ENCODE measurements at places on chromosomes 2 and 18. TPM values are rescaled to one million over a fixed set of nuclear protein-coding genes. Genes with fewer than 3 reads are reported as not detected.

DNA sequence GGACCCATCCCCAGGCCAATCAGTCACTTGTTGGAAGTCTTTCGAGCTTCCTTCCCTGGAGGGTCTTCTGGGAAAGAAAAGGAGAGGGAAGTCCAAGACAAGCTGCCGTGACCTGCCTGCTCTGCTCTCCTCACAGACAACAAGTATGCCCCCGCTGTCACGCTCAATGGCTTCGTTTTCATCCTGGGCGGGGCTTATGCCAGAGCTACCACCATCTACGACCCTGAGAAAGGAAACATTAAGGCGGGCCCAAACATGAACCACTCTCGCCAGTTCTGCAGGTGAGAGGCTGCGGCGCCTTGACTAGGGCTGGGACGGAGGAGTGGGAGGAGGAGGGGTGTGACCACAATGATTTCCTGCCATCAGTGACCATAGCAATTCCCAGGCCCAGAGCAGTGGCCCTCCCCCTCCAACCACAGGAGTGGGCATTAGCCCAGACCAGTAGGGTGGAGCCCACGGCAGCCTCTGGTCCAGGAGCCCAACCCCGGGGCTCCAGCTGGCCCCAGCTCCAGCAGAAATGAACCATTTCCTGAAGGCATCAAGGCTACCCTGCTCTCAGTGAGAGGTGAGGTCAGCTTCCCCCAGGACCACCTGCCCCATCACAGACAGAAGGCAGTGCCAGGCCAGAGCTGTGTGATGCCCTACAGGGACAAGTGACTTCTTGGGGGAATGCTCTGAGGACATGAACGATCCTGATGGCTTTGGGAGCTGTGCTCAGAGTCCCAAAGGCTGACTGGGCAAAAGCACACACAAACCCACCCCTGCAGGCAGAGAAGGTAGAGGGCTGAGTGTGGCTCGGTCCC, 223.1 kb downstream of the ATAD2B start:
- no peak for DNase-seq

- no peak for DNase-seq
These were observed 24.0 kb downstream of the CROCC2 start for GRCh38 chr2:240930096-240930630.

- no peak for DNase-seq
These were observed 99.0 kb upstream of the GRB14 start for GRCh38 chr2:164719996-164720941.

DNA sequence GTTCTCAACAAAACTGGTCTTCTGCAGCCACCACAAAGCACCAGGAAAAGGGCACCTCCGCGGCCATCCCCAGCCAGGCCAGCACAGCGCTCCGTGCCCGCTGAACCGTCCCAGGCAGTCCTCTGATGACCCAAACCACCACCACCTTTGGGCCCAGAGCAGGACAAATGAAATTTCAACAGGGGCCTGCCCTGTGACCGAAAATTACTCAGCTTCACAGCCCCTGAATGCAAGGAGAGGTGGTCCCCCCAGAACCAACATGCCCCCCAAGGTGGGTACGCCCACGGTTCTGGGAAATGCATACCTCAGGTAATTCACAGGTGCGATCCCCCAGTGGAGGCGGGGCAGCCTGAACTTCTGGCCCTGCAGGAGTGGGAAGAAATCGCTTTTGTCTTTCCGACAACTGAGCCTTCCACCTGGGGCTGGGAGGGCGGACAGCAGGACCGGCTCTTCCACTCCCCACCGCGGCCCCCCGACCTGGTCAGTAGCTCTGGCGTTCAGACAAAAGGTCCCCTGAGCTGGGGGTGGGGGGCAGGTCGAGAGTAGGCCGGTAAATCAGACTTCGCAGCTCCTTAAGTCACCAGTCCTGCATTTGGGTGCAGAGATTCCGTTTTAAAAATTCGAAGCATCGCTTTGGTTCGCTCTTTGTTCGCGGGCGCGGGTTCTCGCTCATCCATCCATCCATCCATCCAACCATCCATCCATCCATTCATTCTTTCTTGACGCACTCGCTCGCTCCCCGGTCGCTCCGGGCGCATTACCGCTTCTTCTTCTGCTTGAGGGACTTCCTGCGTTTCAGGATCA, 1.4 kb downstream of the ARL4C start:
- DNase-seq, result peak; percentile 17

GRCh38 chr2:240024766-240025165, 376 bp downstream of the NDUFA10 start:
- peak; percentile 18 for DNase-seq

DNA sequence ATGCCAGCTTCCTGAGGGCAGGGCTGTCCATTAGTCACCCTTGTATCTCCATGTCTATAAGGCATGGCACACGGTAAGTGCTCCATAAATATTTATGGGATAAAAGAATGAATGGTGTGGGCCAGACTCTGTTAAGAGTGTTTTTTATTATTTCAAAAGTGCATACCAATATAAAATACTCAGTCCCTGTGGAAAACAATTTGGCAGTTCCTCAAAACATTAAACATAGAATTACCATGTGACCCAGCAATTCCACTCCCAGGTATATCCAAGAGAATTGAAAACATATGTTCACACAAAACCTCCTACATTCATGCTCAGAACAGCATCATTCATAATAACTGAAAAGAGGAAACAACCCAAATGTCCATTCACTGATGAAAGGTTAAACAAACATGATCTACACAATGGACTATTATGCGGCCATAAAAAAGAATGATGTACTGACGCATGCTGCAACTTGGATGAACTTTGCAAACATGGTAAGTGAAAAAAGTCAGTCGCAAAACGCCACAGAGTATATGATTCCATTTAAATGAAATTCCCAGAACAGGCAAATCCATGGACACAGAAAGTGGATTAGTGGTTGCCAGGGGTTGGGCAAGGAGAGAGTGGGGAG, 69.1 kb upstream of the TCF7L1 start:
- DNase-seq, result no peak

GRCh38 chr2:60306267-60306861, 247.1 kb downstream of the BCL11A start:
- DNase-seq, result no peak

- DNase-seq, result no peak
These were observed 582.1 kb downstream of the ZEB2 start for GRCh38 chr2:143937723-143938350.

DNA sequence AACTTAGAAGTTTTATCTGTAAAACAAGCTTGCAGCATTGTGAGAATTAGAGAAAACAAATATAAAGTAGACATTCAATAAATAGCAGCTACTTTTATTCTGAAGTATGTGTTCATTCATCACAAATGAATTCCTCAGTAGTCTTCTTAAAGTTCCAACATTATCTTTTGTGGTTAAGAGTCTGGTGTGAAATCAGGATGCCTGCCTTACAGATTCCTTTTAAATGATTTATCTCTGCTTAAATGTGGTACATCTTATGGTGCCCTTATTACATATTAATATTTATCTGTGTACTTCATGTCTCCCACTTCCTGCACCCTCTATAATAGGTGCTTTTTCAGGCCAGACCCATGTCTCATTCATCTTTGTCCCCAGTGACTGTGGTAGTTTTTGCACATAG, 595.0 kb downstream of the STK39 start:
- DNase-seq, result no peak

DNA sequence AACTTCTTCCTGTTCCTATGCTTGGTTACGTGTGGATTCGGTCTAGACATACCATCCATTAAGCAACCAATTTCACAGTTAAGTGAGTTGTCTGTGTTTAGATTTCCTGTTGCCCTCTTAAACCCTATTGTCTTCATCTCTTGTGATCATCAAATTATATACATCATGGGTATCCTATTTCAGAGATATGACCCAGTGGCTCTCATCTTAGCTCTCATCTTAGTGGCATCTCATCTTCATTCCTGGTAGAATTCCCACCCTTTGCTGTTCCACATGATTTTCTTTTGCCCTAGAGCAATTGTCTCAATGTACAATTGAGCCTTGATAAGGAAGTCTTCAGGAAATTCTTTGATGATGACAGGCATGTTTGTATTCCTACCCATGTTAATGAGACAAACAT, 29.4 kb upstream of the FN1 start:
- DNase-seq, result peak; percentile 68

DNA sequence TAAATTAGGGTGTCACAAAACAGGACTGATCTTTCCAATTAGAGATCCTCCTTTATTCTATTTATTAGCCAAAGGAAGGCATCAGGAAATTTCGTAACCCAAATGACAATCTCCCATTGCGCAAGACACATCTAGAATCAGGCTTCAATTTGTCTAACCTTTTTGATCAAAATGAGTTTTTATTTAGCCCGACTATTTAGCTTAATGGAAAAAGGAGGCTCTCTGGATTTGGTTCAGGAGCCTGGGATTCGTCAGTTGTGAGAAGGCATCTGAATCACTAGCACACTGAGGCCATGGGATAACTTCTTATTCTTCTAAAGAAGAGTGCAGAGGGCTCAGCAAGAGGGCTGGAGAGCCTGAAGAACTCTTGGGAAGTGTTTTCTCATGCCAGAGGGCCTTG, 332.1 kb upstream of the ETAA1 start:
- DNase-seq, result no peak

- no peak for DNase-seq
These were observed 50.2 kb upstream of the BIN1 start for GRCh38 chr2:127157114-127157513.

- no peak for DNase-seq
These were observed 12.5 kb upstream of the REG1B start for GRCh38 chr2:79100285-79100684.

DNA sequence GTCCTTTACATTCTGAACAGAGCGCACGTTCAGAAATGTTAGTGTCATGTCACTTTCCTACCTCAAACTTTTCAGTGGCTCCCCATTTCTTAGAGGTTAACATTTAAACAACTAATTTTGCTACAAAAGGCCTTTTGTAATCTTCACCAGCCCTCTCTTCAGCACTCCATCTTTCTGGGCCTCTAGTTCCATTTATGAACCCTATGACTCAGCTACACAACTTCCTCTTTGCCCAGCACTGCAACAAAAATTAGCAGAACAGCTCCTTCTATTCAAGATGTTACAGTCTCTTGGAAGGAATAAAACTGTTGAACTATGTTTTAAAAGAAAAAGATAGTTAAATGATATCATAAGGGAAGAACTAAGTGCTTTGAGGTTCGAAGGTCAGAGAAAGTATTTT, 139.9 kb downstream of the VWC2L start:
- no peak for DNase-seq

DNA sequence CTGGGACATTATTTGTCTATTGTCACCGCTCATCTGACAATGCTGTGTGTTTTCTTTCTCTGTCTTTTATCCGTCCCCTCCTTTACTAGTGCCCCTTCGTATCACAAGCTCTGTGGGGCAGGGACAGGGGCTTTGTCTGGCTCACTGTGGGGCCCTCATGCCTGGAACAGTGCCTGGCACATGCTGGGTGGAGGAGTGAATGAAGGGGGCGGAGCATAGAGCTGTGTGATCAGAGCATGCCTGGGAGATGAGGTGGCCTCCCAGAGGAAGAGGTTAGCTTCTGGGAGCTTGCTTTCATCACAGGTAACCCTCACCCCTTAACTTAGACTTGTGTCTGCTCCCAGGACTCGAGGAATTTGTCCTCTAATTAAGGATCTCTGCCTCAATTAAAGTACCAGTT, 16.4 kb downstream of the MTCL1 start:
- DNase-seq, result peak; percentile 49

GRCh38 chr2:75518638-75519465, 41.9 kb downstream of the EVA1A start:
- DNase-seq, result no peak

- DNase-seq, result no peak
These were observed 321.6 kb downstream of the STK39 start for GRCh38 chr2:167925758-167926157.

- no peak for DNase-seq
These were observed 92.0 kb downstream of the NDUFA10 start for GRCh38 chr2:239932881-239933735.

GRCh38 chr18:47191961-47192360, 15.8 kb upstream of the IER3IP1 start:
- DNase-seq, result peak; percentile 55

DNA sequence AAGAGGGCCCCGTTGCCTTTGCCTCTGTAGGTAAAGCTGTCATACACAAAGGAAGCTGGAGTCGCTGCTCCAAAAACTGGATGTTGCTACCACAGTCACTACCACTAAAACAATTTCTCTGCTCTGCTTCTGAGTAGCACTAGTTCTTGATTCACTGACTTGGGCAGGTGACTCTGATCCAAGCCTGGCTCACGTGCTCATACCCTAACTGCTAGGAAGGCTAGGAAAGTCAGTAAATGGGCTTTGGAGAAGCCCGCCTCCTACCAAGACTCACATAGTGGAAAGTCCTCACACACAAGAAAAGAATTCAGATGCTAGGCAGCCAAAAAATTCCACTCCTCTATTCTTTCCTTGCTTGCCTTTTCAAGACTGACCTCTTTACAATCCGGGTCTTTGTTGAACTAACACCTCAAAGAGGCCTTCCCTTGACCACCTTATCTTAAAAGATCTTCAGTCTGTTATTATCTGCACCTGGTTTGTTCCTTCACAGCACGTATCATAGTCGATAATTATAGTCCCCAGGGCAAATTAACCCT, 11.4 kb upstream of the DYNC1I2 start:
- no peak for DNase-seq

GRCh38 chr2:180657054-180657453, 323.4 kb upstream of the UBE2E3 start:
- DNase-seq, result no peak

- DNase-seq, result no peak
These were observed 153.3 kb upstream of the HNRNPA3 start for GRCh38 chr2:177059293-177059692.

Gene ESPNL
- total RNA-seq, result not detected

Gene LAMA3
- total RNA-seq, result 15.9 TPM

Gene PSMA8
- not detected for total RNA-seq

Gene LRRTM1
- total RNA-seq, result not detected

Gene HNMT
- 1.4 TPM for total RNA-seq

Gene ASB18
- total RNA-seq, result under 0.01 TPM

Gene ERICH2
- total RNA-seq, result not detected

Gene FEV
- not detected for total RNA-seq

Gene HRH4
- total RNA-seq, result 0.19 TPM

Gene TXNL4A
- 74.9 TPM for total RNA-seq

Gene IL36B
- not detected for total RNA-seq
